SJCRH30 (cell line): ENCODE measurements at places on chromosomes 4 and X.

DNA sequence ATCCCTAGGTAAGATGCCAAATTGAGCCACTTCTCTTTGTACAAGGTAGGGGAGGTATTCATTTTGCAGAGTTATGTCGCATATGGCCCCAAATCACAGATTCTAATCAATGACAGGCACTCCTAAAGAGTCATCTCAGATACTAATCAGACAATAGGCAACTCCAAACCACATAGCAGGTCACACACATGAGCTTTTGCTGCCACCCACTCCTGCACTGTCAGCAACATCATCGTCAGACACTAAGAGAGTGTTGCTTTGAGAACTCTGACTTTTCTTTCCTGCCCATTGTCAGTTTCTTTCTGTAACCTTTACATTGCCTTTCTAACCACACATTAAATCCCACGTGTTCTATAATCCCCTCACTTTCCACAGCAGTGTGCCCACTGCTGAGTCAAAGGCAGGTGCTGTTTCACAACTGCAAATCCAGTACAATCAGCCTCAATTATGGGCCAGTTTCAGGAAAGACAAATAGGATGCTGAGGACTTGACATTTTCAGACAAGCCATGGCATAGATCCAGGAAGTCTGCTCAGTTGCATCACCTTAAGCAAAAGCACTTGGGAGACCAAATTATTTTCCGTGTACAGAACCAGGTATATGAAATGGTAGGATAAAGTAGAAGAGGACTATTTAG is 23.5 kb downstream of the TMEM31 start:
- no peak for DNase-seq

DNA sequence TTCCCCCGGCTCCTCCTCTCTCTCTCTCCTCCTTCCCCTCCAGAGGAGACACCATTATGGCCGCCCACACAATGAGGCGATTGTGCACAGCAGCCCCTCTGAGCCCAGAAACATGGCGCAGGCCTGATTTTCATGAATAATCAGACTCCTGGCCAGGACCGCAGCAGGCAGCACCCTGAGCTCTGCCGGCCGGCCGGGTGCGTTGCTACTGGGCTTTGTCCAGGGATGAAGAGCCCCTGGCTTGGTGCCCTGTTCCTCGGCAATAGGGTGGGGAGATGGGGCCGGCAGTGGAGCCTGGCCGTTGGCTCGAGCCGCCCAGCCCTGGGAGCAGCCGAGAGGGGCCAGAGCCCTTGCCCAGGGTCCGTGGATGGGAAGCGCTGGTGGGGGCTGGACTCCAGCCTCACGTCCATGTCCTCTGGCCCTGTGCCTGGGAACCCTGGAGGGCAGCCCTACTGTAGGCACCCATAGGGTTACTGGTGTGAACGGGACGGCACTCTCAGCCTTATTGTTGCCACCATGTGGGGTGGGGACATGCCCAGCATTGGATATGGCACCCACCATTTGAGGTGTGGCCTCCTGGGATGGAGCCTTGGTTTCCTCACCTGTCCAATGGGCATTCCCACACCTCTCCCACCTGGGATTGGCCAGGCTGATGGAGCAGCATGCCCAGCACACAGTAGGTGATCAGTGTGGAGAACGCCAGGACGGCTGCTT is 103.0 kb downstream of the SORCS2 start:
- no peak for DNase-seq

GRCh38 chr4:130675266-130675665 is 1579.3 kb downstream of the C4orf33 start:
- no peak for DNase-seq

DNA sequence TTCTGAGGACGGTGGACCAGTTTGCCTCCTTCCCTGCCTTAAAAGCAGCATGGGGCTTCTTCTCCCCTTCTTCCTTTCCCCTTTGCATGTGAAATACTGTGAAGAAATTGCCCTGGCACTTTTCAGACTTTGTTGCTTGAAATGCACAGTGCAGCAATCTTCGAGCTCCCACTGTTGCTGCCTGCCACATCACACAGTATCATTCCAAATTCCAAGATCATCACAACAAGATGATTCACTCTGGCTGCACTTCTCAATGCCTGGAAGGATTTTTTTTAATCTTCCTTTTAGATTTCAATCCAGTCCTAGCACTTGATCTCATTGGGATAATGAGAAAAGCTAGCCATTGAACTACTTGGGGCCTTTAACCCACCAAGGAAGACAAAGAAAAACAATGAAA is 255.3 kb downstream of the RAPGEF2 start:
- no peak for DNase-seq

- DNase-seq = no peak
These were observed 22.7 kb upstream of the TMPRSS11F start for GRCh38 chr4:68152411-68152810.

DNA sequence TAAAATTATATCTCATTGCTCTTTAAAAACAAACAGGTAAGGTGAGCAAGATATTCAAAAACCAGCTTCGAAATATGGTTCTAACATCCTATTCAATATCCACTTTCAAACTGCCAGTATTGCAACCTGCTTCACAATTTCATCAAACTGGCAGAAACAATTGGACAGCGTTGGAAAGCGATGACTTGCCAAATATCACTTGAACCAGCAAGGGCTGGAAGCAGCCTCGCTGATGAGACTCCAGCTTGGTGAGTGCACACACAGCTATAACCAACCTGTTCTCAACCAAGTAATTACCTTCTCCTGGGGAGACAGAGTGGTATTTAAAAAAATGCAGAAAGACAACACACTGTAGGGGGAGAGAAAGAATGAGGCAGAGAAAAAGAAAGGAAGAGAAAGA is 155.8 kb upstream of the RAI2 start:
- DNase-seq = no peak

- DNase-seq = peak; percentile 45
These were observed 195.2 kb upstream of the STK26 start for GRCh38 chrX:131827935-131828334.

DNA sequence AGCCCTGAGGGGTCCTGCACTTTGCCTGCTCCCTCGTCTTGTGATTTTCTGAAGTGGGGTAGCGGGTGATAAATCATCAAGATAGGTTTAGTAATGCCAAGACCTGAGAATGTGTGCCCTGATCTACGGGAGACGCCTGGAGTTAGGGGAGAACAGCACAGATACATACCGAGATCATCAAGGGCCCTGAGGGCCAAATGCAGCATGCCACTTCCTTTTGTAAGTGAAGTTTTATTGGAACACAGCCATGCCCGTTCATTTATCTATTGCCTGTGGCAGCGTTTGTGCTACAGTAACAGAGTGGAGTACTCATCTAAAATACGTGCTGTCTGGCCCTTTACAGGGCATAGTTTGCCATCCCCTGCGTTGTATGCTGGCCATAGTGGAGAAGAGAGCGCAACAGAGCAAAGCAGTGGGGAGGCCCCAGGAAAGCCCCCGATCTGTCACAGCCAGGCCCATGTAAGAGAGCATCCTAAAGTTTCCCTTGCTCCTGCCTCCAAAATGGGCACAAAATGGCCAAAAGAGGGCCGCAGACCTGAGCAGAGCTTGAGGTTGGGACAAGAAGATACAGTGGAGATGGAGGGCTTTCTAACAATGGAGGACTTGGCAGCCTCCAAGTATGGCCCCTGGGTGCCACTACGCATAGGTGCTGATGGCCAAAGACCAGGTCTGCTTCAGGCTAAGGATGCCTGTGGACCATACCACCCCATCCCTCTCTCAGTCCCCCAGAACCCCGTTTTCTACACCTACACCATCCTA is 167.0 kb downstream of the SMIM20 start:
- DNase-seq = no peak
